Aortic smooth muscle cell (primary cell): ENCODE measurements at places on chromosomes 6 and 20. TPM values are rescaled to one million over a fixed set of nuclear protein-coding genes. Genes with fewer than 3 reads are reported as not detected.

The REM1 gene
- total RNA-seq = 1.7 and 1.8 TPM in 2 replicates

The DEFB115 gene
- total RNA-seq = not detected in 2 replicates

The EPPIN gene
- total RNA-seq = not detected in 2 replicates

The SNAP25 gene
- total RNA-seq = 0.40 and 1.7 TPM in 2 replicates

The TREML2 gene
- total RNA-seq = not detected in 2 replicates

The SIRPB1 gene
- total RNA-seq = not detected in 2 replicates

The ATG5 gene
- 46.8 and 50.3 TPM in 2 replicates for total RNA-seq

The CDKAL1 gene
- 13.9 and 16.2 TPM in 2 replicates for total RNA-seq

The RBBP8NL gene
- not detected in 2 replicates for total RNA-seq

The SLC35F1 gene
- not detected in 2 replicates for total RNA-seq

The SPDEF gene
- under 0.01 TPM in 1 of 2 replicates, not detected in the other for total RNA-seq

The PCK1 gene
- not detected in 2 replicates for total RNA-seq

The PRELID3B gene
- total RNA-seq = 92.1 and 97.8 TPM in 2 replicates

The ASIP gene
- total RNA-seq = not detected in 2 replicates

The CALHM6 gene
- total RNA-seq = 0.26 and 0.31 TPM in 2 replicates

The DNMT3B gene
- total RNA-seq = 2.2 and 2.9 TPM in 2 replicates

The SEL1L2 gene
- total RNA-seq = not detected in 2 replicates

The CLVS2 gene
- not detected in 2 replicates for total RNA-seq

The XKR7 gene
- not detected in 2 replicates for total RNA-seq

The TCP11 gene
- total RNA-seq = 0.13 and 0.25 TPM in 2 replicates

The MBOAT1 gene
- 1.5 and 1.6 TPM in 2 replicates for total RNA-seq

The HLA-G gene
- not detected in 2 replicates for total RNA-seq

The ROS1 gene
- not detected in 2 replicates for total RNA-seq

The TFAP2C gene
- total RNA-seq = not detected in 2 replicates

The WASF1 gene
- 2.5 and 5.3 TPM in 2 replicates for total RNA-seq

The C20orf144 gene
- 0.12 and 0.13 TPM in 2 replicates for total RNA-seq
